Stimulated activated CD4-positive, alpha-beta T cell treated with anti-CD3 and anti-CD28 coated beads, TNF-alpha, amount 100 ng/mL, for 1 hour (primary cell): ENCODE measurements at places on chromosomes 2 and 18.

DNA sequence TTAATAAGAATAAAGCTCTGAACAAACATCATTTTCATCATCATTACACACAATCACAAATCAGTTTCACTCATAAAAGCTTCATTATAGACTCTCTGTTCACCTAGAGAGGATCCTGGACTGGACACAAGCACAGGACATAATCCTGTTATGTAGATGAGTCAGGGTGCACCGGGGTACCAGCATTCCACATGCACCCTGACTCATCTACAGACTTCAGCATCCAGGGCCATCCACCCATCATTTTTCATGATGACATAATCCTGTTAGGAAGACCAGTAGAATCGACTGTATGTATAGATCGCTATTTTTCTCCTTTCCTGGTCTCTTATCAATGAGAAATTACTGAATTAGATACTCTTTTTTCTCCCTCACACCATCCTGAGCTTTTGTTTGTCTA is 73.7 kb upstream of the PIK3C3 start:
- no peak for DNase-seq

DNA sequence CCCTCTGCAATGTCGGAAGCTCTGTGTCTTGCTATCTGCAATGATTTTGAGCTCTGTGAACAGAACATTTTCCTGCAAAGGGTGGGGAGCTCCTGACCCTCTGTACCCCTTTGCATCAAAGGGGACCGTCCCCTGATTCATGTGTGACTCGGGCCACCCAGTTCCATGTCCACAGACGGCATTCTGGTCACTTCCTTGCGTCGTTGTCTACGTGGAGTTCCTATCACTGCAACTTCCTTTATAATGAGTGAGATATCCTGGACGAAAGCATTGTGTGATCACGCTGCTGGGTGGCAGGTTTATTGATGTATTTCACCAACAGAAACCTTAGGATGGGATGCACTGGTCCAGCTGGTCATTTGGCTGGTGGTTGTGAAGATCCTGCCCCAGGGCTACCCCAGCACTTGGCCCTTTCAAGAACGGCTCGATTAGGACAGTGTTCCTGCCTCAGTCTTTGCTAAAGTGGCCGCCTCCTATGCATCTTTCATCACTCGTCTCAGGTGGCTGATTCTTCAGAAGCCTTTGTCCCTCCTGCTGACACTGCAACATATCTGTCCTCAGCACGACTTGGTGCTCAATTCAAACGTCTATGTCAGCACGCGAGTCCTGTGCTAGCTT is 202.7 kb downstream of the ACKR3 start:
- no peak for DNase-seq

DNA sequence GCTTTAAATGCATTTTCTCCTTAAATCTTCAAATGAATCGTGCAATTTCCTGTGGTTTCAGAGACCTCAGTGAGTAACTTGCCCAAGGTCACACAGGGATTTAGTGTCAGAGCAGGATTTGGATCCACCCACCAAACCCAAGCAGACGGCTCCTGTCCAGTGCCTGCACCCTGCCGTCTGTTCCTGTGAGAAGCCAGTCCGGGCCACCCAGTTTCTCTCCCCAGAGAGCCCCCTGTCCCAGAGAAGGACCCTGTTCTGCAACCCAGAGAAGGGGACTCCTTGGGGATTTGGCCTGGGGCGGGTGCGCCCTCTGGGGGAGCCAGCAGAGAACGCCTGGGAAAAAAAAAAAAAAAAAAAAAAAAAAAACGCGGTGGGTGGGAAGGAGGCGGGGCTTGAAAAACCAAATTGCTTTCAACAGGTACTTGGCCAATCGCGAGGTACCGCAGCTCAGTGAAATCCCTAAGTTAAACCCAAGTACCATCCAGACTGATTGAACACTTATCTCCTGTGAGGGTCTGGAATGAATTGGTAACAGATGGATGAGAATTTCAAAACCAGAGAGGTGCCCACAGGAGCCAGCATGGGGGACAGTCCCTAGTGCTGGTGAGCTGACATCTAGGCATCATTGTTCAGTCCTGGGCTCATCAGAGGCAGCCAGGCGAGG is 30.9 kb upstream of the REEP1 start:
- no peak for DNase-seq

DNA sequence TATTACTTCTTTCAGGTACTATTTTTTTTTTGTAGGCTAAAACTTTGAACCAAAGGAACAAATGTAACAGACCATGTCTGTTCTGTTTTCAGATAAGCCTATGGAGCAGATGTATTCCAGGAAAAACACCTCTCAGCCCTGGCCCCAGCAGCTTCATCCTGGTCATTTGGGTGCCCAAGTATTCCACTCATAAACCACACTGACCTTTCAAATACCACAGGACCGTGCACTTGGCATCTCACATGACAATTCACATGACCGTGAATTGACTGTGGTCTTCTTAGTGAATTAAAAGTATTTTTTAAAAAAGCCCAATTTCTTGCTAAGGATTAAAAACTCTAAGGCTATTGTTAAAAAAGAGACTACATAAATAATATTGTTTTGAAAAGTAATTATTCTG is 50.2 kb downstream of the SMIM21 start:
- no peak for DNase-seq

GRCh38 chr2:53949457-53949856 is 21.3 kb downstream of the PSME4 start:
- DNase-seq: no peak

DNA sequence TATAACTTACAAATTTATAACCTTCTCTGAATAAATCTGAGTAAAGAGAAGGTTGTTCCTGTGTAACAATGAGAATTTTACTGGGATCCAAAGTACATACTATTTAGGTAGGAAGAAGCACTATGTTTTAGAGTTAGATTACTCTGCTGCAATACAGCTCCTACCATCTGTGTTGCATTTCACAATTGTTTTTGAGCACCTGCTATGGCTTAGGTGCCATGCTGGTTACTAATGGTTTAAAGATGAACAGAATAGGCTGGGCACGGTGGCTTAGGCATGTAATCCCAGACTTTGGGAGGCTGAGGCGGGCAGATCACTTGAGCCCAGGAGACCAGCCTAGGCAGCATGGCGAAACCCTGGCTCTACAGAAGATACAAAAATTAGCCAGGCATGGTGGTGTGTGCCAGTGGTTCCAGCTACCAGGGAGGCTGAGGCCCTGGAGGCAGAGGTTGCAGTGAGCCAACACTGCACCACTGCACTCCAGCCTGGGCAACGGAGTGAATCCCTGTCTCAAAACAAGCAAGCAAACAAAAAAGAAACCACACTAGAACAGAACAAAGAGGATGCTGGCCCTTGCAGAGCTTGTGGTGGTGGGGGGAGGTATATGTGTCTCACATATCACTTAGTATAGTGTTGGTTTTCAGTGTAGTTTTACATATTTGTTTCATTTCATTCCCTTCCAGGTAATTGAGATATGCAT is 56.7 kb downstream of the SPTBN1 start:
- DNase-seq: no peak

GRCh38 chr18:62339106-62339988 is 14.2 kb downstream of the TNFRSF11A start:
- DNase-seq: no peak

- DNase-seq: no peak
Observed at GRCh38 chr2:105438104-105438929, 39.5 kb upstream of the FHL2 start.

DNA sequence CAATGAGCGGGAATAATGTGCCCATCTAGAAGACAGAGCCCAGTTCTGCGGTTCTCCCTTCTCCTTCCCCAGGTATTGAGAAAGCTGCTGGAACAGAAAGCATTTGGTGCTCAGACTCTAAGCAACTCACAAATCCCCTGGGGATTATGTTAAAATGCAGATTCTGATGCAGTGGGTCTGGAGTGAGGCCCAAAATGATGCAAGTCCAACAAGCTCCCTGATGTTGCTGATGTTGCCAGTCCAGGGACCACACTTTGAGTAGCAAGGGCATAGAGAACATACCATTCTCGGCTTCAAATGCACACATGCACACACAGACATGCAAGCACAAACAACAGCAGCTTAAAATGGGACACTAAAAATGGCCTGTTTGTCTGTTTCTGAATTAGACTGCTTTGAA is 274.8 kb upstream of the NCKAP5 start:
- no peak for DNase-seq

DNA sequence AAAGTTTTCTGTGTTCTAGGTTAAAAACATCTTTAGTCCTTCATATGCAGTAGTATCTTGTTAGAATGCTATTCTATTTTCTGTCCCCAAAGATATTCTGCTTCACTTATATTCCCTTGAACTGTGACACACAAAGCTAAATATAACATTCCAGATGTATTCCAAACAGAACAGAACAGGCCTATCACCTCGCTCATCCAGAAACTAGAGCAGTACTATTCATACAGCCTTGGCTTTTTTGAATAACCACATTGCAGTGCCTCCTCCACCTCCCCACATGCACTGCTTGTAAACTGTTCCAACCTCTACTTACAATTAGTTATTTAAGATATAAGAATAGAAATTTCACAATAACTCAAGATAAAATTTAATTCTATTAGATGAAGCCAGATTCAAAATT is 196.8 kb downstream of the EXOC6B start:
- DNase-seq: no peak

- no peak for DNase-seq
Observed at GRCh38 chr2:105248316-105249070, 7.0 kb downstream of the GPR45 start.

DNA sequence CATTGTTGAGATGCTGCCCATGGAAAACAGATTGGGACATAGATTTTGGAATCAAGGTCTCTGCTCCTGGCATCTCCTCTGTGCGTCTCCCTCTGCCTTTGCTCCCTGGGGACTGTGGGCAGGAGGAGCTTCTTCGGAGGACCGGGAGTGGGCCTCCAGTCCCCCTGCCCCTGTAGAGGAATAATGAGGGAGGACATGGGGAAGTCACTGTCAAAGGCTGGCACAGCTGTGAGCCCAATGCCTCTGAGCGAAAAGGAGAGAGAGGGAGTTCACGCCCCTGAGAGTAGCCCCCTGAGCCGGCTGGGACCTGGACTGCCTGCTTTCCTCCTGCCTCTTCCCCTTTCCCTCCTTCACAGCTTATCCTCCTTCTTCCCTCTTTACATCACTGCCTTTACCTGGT is 195.0 kb downstream of the LOXHD1 start:
- no peak for DNase-seq

DNA sequence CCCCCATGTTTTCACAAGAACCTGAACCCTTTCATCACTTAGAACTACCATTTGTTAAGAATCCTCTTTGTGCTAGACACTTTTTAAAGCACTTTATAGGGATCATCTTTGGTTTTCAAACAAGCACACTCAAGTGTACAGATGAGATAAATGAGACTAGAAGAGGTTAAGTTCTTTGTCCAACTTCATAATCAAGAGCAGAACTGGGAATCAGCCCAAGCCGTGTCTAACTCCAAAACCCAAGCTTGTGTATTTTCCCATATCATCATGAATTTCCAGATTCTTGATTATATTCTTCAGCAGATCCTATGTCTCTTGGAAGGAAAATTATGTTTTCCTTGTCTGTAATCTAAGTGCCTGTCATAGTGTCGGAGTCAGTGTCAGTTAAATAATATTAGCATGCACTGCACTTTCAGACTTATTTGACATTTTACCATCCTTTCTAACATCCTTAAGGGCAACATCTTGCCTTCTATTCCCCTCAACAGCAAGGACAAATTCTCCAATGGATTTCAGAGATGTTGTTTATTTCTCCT is 123.0 kb upstream of the SETBP1 start:
- no peak for DNase-seq

- DNase-seq: no peak
Observed at GRCh38 chr2:239212929-239213642, 187.7 kb downstream of the HDAC4 start.

GRCh38 chr2:168849610-168850009 is 40.6 kb downstream of the SPC25 start:
- DNase-seq: no peak

GRCh38 chr2:66794070-66794469 is 359.1 kb downstream of the MEIS1 start:
- DNase-seq: no peak

DNA sequence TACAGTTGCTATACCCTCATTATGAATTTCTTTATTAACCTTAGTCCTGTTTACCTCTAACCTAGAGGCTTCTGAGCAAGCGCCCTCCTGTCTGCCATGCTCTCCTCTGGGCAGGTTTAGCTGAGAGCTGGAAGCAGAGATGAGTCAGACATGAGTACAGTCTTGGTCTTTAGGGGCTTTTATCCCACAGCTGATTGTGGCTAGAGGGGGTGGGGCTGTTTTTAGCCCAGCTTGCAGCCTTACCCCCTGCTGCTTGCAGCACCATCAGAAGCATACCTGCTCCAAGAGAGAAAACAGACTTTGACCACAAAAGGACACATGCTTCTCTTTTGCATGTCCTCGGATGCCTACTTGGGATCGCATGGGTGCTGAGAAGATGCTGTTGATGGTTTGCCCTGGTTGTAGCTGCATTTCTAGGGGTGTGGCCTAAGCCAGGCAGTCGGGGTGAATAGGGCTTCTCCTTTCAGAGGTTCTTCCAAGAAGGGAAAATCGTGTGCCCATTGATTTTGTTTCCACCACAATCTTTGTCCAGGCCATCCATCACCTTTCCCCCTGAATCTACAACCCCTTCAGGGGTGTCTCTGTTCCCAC is 115.0 kb upstream of the LGALSL start:
- no peak for DNase-seq

- DNase-seq: no peak
Observed at GRCh38 chr2:20220806-20221554, 4.0 kb downstream of the SDC1 start.

DNA sequence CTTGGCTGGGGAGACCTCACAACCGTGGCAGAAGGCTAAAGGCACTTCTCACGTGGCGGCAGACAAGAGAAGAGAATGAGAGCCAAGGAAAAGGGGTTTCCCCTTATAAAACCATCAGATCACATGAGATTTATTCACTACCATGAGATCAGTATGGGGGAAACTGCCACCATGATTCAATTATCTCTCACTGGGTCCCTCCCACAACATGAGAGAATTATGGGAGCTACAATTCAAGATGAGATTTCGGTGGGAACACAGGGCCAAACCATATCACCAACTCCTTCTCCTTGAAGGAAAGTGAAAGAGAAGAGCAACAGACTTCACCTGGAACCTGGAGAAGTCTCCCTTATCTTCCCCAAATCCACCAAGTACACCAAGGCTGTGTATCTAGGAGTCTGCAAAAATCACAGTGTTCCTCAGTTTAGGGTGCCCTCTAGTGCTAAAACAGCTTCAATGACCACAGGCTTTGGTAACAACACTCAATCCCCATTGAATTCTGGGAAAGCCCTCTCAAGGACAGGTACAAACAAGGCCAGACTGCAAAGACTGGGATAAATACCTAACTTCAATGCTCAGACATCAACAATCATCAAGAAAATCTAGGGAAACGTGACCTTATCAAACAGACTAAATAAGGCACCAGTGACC is 148.8 kb upstream of the SRD5A2 start:
- DNase-seq: no peak

GRCh38 chr18:74183130-74183529 is 34.8 kb downstream of the TIMM21 start:
- DNase-seq: no peak

DNA sequence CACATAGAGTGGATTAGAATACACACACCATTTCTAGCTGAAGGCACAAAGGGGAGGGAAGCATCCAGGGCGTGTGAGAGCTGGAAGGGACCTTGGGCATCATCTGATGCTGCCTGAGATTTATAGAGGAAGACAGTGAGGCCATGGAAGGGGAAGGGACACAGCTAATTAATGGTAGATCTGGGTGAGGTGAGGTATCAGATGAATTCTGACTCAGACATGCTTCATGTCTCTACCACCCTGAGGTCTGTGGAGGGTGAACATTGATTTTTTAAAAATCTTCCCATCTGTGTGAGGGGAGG is 42.2 kb upstream of the OTOF start:
- no peak for DNase-seq
